Spleen (tissue), 13 donors: ENCODE measurements at places on chromosomes 1 and 21.

- no peak for DNase-seq
Measured at GRCh38 chr1:52738148-52738547, 11.9 kb downstream of the ZYG11B start.

GRCh38 chr1:7220007-7220406 is 434.8 kb downstream of the CAMTA1 start:
- no peak for DNase-seq

DNA sequence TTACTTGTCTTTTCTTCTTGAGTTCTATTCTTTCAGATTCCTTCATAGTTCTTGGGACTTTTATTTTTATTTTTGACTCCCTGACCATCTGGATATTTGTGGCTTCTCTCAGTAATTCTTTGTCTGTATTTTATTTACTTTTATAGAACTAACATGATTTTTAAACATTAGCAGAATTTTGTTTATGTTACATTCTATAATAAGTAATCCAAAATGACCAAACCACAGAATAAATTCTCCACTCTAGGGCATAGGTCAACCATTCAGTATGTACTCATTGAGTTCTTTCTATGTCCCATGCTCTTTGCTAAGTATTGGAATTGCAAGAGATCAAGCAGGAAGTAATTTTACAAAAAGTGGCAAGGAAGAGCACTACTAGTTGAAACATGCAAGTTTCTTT is 969.0 kb downstream of the TTLL7 start:
- no peak for DNase-seq

DNA sequence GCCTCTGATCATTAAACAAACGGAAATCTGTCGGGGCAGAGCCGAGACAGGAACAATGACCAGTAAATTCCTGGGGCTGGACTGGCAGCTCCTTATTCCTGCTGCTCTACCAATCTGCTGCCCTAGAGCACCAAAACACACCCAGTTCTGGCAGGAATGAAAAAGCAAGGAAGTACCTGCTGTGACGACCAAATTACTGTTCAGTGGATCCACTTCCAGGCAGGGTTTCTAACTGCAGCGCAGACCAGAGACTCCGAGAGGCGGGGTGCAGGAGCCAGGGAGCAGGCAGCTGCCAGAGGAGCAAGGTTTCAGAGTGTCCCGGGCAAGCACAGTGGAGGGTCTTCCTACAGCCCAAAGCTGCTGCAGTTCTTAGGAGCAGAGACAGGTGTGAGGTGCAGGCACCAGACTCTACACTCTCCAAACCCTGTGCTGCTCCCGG is 32.4 kb downstream of the KANK4 start:
- peak; percentile 59 for DNase-seq

- no peak for DNase-seq
Measured at GRCh38 chr1:47703981-47704596, 266.2 kb downstream of the FOXD2 start.

- no peak for DNase-seq
Measured at GRCh38 chr1:179187043-179187442, 42.4 kb downstream of the ABL2 start.

- DNase-seq = no peak
Measured at GRCh38 chr1:83970114-83970513, 28.8 kb downstream of the TTLL7 start.

GRCh38 chr1:154190550-154190949 is 1.4 kb downstream of the TPM3 start:
- no peak for DNase-seq

- DNase-seq = no peak
Measured at GRCh38 chr1:156346636-156347035, 8.3 kb downstream of the TSACC start.

GRCh38 chr1:6967431-6968111 is 182.3 kb downstream of the CAMTA1 start:
- peak; percentile 39 for DNase-seq

DNA sequence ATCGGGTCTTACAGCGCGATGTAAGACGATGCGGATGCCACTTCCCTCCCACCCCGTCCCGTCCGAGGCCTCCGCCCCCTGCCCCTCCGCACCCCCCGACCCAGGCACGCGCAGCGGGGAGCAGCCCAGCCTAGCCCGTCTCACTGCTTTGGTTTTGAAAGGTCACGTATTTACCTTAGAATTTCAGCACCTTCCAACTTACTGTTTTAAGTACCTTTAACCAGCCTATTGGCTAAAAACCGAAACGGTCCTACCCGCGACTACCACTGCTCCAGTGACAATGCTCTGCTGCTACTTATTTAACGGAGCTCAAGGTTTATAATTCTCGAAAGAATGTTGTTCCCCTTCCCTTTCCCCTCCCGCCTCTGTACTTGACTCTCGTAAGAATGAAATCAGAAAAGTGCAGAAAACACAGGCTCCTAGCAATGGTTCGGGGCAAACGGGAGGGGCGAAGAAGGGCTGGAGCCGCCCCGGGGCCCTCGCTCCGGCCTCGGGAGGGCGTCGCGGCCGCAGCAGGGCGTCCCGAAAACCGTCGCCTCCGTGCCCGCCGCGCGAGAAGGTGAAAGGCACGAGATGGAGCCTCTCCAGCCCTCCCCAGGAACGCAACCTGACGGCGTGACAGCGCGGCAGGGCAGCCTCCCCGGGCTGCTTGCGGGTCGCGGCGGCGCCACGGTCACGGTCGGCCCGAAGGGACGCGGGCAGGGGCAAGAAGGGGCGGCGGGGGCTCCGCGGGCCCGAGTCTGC is 667 bp downstream of the TMEM50B start:
- DNase-seq = peak; percentile 87

DNA sequence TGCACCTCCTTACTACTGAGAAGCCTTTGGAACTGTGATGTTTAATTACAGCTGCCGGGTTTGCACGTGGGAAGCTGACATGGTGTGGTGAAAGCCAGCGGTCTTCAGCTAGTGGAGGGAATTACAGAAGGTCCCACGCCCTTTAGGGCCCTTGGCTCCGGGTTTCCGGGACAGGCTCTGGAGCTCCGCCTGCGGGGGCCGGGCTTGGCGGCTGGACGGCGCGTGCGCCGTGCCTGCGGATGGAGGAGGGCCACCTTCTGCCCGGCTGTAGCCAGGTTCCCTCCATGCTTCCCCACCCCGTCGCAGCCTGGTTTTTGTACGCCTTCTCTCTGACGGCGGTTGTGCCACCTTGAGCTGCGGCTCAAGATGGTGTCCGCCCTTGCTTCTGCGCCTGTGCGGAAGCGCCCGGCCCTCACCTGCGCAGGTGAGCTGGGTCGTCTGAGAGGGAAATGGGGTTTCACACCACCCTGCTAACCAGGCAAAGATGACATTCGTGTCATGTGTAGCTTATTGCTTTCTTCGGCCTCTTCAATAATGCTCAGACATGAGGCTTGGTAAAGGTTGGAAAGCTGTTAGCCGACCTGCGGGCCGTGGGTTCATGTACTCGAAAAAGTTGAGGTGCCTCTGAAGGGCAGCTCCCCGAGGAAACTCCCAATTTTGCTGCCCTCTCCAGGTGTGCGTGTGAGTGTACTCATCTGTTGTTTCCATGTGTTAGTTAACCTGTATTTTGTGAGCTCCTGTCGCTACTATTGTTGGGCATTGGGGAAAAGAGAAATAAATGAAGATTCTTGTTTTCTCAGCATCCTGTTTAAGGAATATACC is 36.6 kb upstream of the OPRD1 start:
- DNase-seq = peak; percentile 93

DNA sequence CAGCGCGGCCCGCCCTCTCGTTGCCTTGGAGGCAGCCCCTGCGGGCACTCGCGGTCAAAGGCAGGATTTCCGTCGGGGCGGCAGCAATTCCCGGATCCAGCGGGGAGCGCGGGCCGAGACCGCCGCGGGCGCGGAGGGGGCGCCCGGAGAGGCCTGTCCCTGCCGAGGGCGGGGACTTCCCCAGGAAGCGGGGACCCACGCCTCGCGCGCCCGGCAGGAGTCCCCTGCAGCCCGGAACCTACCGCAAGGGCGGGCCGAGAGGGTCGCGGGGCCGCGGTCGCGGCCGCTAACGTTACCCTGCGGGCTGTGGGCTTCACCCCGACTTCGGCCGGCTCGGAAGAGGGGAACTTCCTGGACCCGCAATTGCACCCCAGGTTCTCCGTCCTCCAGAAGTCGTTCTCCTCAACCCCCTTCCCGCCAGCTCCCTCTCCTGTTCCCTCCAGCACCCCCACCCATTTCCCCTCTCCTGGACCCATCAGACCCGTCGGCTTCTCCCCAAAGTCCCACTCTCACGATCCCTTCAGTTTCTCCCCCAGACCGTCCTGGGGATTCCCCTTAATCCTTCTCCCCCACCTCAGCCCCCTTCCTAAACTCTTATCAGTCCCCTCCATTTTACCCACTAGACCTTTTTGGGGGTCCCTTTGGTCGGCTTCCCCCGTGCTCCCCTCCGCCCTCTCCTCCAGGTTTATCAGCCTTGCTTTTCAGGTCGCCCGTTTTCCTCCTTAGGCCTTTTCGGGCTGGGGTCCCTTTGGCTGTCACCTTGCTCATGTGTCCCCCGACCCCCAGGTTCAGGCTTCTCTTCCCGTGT is 604 bp downstream of the FGR start:
- DNase-seq = peak; percentile 94

- DNase-seq = no peak
Measured at GRCh38 chr1:225121095-225121494, 191.6 kb downstream of the DNAH14 start.
